ENCODE measurements at places on chromosomes 3 and 15.

- DNase-seq, result no peak
These were observed 35.0 kb upstream of the DNAJC13 start for GRCh38 chr3:132382267-132382666.

DNA sequence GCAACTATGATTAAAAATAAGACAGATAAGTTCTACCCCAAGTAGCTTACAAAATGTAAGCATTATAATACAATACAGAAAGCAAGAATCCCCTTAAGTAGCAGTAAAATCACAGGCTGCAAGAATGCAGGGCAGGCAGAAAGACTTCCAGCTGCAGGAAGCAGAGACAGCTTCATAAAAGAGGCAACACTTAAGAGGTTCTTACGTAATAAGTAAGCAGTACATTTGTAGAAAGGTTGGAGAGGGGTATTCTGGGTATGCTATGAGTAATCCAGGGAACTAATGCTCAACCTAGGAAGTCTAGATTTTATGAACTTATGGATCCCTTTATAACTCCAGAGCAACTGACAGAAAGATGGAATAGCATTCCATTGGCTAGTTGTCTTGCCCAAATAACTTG, 151.6 kb downstream of the IL5RA start:
- DNase-seq, result no peak

GRCh38 chr3:123758081-123758564, 126.0 kb downstream of the MYLK start:
- DNase-seq, result no peak

DNA sequence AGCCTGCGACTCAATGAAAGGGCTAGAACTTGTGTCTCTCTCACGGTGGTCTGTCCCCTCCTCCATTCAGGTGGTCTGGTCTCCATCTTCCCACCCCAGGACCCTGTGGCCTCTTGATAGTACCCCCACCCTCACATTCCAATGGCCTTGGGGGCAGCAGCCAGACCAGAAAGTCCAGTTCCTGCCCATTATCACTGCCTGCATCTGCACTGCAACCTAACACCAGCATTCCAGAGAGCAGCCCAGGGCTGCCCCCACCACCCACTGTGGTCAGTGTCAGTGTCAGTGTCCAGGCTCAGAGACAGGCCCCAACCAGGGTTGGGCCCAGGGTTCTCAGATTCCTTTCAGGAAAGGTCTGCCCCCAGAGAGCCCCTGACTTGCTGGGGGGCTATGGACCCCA, 12.6 kb downstream of the IGDCC3 start:
- no peak for DNase-seq

DNA sequence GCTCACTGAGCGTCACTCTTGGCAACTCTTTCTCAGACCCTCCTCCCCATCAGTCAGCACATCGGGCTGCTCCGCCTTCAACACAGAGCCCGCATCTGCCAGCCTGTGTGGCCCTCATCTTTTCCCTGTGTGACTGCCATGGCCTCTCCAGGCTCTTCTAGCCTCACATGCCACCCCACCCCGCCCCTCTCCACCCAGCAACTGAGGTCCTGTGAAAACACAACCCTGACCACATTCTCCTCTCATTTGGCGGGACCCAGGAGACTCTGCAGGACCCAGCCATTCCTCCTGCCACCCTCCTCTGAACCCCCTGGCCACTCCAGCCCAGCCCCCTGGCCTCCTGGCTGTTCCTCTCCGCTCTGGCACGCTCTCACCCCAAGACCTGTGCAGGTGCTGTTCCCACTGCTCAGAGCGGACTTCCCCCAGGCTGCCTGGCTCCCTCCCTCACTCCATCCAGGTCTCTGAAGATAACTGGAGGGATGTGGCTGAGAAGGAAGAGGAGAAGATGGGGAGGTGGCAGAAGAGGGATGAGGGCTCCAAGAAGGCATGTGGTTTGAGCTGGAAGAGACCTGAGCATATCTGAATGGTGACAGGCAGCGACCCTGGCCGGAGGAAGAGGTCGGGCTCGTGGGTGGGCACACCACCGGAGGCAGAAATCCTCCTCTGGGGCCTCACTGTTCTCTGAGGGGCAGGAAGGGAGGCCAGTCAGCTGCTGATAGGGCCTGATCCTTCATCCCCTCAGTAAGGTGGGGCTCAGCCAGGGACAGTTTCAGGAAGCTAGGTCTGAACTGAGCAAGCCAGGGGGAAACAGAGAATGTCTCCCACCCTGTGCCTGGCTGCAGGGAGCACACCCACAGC, 111.2 kb upstream of the RPL32 start:
- DNase-seq, result no peak

- DNase-seq, result no peak
These were observed 5.9 kb downstream of the RNU6-1 start for GRCh38 chr15:67833710-67834511.

- DNase-seq, result no peak
These were observed 713.0 kb upstream of the CADM2 start for GRCh38 chr3:84245789-84246188.

DNA sequence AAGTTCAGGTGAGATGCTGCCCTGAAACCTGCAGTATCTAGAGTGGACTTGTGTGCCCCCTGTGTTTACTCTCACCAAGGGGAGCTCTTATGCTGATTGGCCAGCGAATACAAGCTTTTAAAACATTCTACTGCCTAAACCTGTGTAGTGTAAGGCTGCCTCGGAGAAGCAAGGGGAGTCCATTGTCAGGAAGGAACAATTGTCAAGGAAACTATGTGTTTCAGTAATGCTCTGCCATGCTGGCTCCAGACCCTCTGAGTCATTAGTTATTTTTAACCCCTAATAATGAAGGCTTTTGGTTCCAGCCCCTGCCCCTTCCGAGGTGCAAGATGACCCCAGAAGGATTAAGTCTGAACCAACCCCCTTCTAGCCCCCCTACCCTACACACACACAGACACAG, 66.1 kb upstream of the CHMP2B start:
- DNase-seq, result no peak

DNA sequence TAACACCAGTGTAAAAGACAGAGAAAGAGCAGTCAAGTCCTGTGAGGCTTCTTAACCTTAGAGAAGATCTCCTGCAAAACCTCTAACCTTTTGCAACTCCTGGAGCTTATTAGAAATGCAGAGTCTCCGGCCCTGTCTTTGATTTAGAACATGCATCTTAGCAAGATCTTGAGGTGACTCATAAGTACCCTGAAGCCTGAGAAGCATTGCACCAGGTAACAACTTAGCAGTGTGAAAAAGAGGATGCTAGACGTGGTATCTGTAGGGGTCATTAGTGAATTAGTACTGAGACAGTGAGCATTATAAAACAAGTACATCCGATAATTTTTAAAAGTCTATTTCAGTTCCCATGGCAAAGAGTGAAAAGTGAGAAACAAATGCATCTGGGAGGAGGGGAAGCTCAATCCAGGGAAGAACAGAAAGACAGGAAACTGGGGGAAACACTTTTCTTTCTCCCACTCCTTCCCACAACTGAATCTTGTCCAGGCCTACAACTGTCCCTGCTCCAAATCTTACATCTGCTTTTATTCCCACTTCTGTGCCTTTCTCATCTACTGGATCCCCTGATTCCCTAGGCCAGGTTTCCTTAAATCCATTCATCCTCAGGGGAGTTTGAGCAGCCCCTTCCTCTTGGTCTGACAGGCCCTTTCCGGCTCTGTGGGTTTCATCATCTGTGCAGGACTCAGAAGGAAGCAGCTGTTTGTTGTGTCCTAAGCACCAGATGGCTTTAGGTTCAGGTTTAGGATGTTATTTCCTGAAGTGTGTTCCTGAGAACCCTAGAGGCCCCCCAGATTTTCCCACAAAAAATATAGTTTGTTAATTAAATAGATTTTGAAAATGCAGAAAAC, 128.1 kb upstream of the IL12A start:
- no peak for DNase-seq

DNA sequence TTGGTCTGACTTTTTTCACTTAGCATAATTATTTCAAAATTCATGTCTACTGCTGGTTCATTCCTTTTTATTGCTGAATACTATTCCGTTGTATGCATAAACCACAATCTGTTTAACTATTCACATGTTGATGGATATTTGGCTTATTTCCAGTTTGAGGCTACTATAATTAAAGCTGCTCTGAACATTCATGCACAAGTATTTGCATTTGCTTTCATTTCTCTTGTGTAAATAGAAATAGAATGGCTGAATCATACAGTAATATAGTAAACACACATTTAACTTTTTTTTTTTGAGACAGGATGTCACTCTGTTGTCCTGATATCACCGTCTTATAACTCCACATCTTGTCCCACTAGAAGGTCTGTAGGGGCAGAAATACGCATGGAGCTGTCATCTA, 57.3 kb downstream of the NMNAT3 start:
- no peak for DNase-seq

- no peak for DNase-seq
These were observed 12.6 kb downstream of the CEP152 start for GRCh38 chr15:48798319-48798718.

DNA sequence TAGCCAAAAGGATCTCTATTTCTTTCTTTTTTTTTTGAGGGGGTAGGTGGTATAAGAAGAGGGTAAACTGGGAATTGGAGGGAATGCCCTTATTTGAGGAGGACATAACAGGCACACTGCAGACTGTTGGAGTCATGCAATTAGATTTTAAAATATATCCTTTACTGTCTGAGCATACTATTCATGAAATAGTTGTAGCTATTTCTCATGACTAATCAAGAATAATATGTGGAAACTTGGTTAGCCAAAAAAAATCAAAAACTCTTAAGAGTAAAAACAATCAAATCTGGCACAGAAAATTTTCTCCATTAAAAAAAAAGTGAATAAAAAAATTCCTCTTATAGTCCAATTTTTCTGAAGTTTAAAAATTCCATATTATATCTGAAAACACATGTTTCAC, 174.9 kb downstream of the SCAPER start:
- DNase-seq, result no peak

DNA sequence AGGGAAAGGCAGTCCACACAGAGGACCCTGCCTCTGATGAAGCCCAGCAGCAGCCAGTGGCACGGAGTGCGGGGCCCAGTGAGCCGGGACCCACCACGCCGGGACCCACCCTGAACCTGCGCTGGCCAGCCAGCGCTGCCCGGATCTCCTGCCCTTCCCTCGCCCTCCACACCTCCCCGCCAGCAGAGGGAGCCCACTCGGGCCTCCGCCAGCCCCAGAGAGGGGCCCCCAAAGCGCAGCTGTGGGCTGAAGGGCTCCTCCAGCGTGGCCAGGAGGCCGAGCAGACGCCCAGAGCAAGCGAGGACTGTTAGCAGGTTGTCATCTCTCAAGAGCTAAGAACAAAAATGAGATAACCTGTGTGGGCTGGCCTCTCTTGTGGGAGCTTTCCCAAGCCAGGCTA, 81.3 kb upstream of the ATP10A start:
- no peak for DNase-seq

- DNase-seq, result no peak
These were observed 60.5 kb downstream of the HCN4 start for GRCh38 chr15:73308305-73308704.

DNA sequence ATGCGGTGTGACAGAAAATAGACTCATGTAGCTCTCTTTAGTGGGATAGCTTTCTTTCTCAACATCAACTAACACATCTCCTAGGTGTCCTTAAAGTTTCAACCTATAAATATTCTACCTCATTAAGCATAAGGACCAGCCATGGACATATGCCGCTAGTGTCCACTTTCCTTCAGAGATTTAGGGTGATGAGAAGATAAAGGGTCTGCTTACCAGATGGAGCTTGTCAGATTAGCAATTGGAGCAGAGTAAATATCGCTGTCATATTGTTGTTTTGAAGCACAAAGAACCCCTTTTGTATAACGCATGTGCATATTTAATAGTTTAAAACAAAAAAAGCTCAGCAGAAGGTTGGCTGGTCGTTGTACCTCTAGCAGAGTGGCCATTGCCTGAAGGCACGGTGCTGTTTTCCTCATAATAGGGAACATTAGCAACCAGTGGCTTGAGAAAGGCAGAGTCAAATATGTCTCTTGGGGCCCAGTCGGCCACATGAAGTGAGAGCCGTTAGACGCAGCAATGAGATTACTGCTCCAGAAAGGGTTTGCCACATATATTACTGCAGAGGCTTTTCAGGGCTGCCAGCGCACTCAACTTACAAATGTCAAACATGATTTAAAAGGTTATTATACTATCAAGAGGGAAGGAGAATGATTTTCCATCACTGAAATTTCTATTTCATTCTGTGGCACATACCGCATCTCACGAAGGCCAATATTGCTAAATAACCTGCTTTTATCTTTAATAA, 264.2 kb downstream of the ROBO2 start:
- no peak for DNase-seq

DNA sequence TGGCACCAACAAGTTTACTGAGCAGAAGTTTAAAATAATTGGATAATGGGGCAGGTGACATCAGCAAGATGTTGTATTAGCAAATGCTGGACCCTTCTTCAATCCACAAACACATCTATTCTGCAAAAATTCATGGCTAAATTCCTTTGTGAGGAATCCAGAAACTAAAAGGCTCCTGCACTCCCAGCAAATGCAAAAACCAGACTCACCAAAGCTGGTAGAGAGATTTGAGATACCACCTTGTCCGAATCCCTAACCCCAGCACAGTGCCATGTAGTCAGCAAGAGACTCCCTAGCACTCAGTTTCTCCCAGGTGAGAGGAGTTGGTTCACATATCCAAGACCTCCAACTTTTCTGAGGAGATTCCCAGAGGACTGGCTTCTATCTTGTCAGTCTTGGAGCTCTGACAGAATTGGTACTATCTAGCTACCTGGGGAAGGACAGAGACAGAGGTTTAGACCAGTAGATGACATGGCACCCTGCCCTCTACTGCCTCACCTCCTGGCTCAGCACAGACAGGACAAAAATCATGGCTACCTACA, 21.8 kb downstream of the GREM1 start:
- DNase-seq, result no peak

- no peak for DNase-seq
These were observed 212.5 kb downstream of the UBE3A start for GRCh38 chr15:25226360-25226759.

DNA sequence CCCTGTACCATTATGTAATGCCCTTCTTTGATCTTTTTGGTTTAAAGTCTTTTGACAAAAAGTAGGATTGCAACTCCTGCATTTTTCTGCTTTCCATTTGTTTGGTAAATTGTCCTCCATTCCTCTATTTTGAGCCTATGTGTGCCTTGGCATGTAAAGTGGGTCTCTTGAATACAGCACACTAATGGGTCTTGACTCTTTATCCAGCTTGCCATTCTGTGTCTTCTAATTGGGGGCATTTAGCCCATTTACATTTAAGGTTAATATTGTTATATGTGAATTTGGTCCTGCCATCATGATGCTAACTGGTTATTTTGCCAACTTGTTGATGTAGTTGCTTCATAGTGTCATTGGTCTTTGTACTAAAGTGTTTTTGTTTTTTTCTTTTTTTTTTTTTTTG, 32.4 kb downstream of the CMC1 start:
- no peak for DNase-seq

GRCh38 chr3:49666592-49666991, 7.6 kb upstream of the APEH start:
- no peak for DNase-seq

GRCh38 chr3:94173673-94174434, 111.0 kb downstream of the NSUN3 start:
- DNase-seq, result no peak

All from stimulated activated CD4-positive, alpha-beta T cell treated with anti-CD3 and anti-CD28 coated beads, TNF-alpha, amount 100 ng/mL, for 4 hours (primary cell).